Epithelial cell of prostate (primary cell): ENCODE measurements at places on chromosomes 12 and 14.

GRCh38 chr12:28776913-28777422, 372.1 kb upstream of the FAR2 start:
- no peak for DNase-seq

GRCh38 chr12:57452181-57452936, 2.7 kb upstream of the INHBE start:
- DNase-seq = no peak

GRCh38 chr14:30657050-30657449, 34.9 kb downstream of the SCFD1 start:
- DNase-seq = no peak

- DNase-seq = no peak
Measured at GRCh38 chr12:64694130-64695040, 64.8 kb downstream of the GNS start.
